ENCODE measurements at places on chromosomes 4 and X. TPM values are rescaled to one million over a fixed set of nuclear protein-coding genes. Genes with fewer than 3 reads are reported as not detected.

Gene ALB
- not detected for total RNA-seq

Gene SLC9B2
- total RNA-seq = 22.1 TPM

Gene FOXR2
- total RNA-seq = not detected

Gene EDA
- total RNA-seq = 2.4 TPM

Gene C4orf54
- total RNA-seq = not detected

Gene TMSB15A
- 0.75 TPM for total RNA-seq

Gene NDST3
- total RNA-seq = not detected

Gene SPACA5
- not detected for total RNA-seq

Gene GAGE1
- total RNA-seq = not detected

Gene IBSP
- not detected for total RNA-seq

Gene TLR8
- not detected for total RNA-seq

Gene PDE5A
- 2.6 TPM for total RNA-seq

Gene SFRP2
- not detected for total RNA-seq

Gene ZBTB49
- 3.8 TPM for total RNA-seq

Gene SSX3
- total RNA-seq = not detected

Gene ZNF280C
- total RNA-seq = 2.2 TPM

Gene SUPT20HL2
- total RNA-seq = not detected

Gene S100P
- total RNA-seq = not detected

Gene MAGEA10
- total RNA-seq = not detected

Gene COL4A6
- 3.5 TPM for total RNA-seq

Gene RFC1
- 57.1 TPM for total RNA-seq
